ENCODE measurements at places on chromosomes 16 and 17.
A peak's percentile ranks its signal among the peaks of the same experiment; 100 is the strongest.

- no peak for DNase-seq
Observed at GRCh38 chr16:57223057-57223456, 22.0 kb upstream of the ARL2BP start.

DNA sequence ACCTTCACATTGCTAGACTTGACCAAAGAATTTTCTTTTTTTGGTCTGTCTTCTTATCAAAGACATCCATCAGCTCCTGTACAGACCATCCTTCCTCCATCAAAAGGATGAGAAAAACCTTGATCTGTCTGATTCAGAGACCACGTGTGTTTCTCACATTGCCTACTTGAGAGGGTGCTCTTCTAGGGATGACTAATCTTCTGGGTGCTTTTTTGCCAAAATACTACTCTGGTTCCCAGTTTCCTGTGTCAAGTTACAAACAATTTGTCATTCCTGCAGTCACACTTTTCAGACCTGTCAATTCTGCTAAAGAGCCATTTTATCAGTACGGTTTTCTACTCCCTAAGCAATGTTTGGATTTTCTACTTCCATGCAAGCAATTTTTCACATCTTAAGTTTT, 492.2 kb downstream of the CDH11 start:
- no peak for DNase-seq

- DNase-seq = peak; percentile 37
Observed at GRCh38 chr16:86951831-86952598, 365.2 kb downstream of the C16orf95 start.

- DNase-seq = peak; percentile 93
Observed at GRCh38 chr17:13931111-13931526, 138.2 kb upstream of the COX10 start.

- DNase-seq = no peak
Observed at GRCh38 chr17:59669944-59670343, 37.3 kb downstream of the PTRH2 start.

DNA sequence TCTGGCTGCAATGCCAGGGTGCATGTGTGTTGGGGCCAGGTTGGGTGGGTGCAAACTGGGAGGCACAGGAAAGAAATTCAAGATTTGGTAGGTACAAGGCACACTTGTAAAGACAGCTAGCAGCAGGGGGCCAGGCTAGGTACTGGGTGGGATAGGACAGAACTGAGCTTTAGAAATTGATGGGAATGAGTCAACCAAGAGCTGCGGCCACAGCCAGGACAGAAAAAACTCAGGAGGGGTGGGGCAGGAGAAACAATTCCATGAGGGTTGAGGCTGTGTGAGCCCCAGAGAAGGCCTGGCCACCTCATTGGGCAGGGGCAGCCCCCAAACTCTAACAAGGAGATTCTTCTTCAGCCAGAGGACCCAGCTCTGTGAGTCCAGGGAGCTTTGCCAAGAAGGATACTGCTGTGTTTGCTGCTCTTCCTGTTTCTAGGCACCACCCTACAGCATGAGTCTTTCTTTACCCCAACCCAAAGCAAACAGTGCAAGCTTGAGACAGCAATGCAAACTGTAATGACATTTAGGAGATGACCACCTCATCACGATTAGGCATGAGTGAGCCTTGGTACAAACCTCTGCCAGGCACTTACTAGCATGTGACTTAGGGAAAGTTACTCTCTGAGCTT, 21.3 kb upstream of the CCDC182 start:
- DNase-seq = no peak

DNA sequence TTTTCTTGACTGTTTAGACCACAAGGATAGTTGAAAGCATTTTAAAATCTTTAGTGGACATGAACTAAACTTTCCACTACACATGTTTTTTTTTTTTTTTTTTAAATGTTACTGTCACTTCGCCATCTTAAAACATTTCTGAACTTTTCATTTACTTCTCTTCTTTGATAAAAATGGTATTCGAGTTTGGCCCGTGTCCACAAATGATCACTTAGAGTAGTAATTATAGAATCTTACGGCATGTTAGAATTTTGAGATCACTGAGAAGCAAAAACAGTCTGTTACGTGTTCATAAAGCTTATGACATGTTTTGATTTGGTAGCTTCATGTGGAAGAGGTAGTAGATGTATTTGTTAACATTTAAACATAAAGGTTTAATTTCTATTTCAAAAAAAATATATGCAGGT, 1.1 kb downstream of the NSRP1 start:
- no peak for DNase-seq

GRCh38 chr16:3058139-3059030, 7.1 kb upstream of the IL32 start:
- no peak for DNase-seq

DNA sequence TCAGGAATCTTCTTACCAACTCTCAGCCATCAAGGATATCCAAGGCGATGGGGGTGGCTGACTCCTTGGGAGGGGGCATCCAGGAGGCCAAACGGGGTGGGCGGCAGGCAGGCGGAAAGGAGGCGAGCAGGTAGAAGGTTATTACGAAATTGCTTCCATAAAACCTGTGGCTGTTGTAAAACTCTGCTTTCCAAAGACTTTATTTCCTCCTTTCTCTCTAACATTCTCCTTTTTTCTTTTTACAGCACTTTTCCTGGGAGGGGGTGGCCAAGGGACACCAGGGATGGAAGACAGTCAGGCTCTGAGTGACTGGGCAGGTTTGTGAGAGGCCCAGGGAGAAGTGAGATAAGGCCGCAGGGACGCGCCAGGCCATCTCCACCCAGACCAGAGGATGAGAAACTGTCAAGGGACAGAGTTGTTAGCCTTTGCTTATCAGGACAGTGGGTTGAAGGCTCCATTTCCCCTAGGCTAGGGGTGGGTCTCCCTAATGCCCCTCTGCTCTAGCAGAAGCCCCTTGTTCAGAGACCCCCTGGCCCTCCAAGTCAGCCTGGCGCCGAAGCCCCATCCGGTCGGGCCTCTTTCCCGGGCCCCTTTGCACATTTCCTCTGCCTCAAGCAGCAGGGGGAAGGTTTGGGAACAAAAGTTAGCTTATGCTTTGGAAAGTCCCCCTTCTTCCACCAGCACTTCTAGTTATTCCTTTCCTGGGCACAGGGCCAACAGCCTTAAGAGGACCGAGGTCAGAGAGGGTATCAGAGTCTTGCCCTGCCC, 5.0 kb upstream of the HOXB9 start:
- no peak for DNase-seq

DNA sequence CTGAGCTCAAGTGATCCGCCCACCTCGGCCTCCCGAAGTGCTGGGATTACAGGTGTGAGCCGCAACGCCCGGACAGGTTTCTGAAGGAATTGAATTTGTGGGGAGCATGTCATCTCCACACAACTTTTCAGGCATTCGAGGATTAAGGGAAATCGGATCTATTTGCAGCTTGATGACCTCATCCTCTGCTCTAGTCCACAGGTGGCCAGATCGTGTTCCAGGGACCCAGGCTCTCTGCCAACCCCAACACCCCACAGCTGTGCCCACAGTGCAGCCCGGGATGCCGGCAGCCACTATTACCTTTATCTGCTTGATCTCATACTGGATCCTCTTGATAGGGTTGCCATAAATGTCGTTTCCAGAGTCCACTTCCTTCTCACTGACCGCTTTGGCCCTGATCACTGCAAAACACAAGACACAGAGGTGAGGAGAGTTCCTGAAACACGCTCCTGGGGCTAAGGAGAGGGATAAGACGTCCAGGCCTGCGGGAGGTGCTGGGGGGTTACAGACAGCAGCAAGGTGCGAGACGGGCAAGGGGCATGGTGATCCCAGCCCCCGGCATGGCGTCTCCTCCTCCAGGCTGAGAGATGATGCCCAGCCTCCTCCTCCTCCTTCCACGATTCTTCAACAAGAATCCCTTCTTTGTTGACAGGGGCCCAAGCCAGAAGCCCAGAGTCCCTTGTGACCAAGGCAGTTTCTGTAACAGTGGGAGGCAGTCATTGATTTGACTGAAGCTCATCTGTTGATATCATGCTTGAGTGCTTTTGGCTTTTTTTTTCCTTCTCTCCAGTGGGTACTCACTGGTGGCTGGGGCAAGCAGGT, 29.3 kb downstream of the CEP295NL start:
- DNase-seq = no peak

GRCh38 chr17:72931163-72931562, 161.3 kb downstream of the SLC39A11 start:
- DNase-seq = no peak

- no peak for DNase-seq
Observed at GRCh38 chr17:41529491-41529915, 1.4 kb upstream of the KRT19 start.

DNA sequence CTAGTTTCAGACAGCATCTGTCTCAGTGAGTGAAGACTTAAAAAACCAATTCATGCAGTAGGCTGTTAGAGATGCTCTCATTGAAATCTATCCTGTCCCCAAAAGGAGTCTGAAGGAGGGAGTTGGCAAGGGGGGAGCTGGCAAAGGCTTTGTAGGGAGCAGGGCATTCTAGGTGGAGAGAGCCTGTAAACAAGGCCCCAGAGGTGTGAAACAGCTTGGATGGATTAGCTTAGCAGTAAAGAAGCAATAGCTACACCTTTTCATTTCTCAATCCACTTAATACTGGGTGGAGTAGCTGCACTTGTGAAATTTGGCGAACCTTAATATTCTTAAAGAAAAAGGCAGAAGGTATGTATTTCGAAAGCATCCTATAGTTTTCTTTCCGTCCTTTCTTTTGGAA, 61.8 kb downstream of the KSR1 start:
- no peak for DNase-seq

DNA sequence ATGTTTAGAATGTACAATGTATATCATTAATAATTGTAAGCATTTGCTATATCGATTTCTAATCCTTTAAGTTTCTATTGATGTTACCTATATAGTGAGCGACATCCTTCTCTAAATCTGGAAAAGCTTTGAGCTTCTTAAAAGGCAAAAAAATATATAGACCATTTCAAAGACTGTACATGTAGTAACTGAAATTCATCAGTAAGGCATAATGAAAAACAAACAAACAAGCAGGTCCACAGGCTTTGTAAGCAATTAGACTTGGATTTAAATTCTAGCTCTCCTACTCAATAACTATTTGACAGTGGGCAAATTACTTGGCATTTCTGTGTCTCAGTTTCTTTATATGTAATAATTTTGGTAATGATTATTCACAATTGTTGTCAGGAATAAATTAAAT, 51.7 kb upstream of the NACA2 start:
- no peak for DNase-seq

DNA sequence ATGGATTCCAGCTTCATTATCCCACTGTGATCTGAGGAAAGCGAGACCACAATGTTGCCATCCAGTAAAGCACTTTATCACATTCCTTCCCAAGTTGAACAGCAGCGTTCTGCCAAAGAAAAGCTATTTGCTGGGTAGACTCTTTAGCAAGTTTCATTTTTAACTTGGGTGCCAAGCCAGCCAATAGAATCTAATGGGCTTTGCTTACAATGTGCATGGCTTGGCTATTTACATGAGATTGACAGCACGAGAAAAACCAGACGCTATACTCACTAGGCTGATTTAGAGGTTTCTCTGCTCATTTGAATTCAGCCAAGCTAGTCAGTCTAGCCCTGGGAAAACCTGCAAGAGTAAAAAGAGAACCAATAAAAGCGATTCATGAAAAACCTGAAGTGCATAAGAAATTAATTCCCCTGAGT, 108.9 kb downstream of the CDH13 start:
- no peak for DNase-seq

DNA sequence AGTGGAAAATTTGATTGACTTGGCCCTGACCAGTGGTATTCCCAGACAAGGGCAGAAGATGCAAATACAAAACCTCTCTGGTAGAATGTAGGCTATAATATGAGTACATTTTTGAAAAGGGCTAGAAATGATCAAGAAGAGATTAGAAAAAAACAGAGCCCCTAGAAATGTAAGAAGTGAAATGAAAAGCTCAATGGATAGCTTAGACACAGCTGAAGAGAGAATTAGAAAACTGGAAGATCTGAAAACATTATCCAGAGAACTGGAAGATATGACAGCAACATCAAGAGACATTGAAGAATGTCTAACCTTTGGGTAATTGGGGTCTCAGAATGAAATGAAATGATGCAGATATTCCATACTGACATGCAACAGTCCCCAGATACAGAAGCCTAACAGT, 105.2 kb upstream of the ZNF750 start:
- DNase-seq = no peak

DNA sequence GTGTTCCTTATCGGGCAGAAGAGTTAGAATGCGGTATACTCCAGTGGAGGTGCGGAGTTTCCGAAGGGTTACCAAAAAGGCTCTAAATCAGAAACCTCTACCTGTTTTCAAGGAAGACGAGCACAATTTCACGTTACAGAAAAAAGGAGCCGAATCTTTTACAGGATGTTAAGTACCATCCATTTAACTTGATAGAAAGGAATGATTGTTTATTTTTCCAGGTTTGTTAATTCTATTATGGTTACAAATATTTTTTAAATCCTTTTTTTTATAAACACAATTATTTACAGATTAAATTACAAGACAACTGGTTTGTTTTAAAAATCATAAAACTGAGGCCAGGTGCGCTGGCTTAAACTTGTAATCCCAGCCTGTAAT, 18.2 kb downstream of the ZNF213 start:
- DNase-seq = no peak

DNA sequence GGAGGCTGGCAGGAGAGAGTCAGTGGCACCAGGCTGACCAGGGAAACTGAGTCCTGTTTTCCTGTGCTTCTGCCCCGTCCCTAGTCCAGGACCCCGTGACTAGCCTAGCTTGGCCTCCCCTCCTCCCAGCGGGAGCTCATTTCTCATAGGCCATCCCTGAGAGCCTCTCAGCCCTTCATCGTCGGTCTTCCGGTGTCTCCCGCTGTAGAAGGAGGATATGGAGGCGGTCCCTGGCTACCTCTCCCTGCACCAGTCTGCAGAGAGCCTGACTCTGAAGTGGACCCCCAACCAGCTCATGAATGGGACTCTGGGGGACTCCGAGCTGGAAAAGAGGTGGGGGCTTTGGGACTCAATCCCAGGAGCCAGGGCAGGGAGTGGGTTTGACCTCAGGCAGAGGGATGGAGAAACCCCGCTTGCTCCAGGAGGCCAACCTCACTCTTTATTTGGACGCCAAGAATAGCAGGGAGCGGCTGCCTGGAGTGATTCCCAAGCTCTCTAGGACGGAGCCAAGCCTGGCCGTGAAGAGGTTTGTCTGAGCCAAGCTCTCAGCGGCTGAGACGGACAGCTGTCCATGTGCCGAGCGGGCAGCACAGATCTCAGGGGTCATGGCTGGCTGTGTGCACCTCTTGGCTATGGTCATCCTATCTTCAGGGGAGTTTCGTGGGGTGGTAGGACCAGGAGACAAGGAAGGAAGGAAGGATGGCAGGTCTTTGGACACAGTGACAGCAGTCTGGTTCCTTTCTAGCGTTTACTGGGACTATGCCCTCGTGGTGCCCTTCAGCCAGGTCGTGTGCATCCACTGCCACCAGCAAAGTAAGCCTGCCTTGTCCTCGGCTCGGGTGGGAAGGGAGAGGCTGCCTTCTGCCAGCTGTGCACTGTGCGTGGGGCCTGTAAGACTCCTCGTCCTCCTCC, 26.8 kb downstream of the SGSM2 start:
- no peak for DNase-seq

DNA sequence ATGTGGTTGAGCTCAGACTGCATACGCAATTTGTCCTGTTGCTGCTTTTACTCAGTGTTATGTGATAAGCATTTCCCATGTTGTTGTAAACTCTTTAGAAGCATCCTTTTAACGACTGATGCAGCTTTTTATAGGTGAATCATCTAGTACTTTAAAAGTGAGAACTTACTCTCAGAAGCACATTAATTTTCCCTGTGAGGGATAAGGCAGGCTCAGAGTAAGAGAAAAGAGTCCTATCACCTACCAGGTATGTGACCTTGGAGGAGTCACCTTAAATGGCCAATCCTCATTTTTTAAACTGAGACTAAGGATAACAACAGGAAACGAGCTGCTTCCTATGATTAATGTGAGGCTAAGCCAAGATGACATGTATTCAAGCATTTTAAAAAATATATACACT, 34.4 kb upstream of the GAN start:
- DNase-seq = no peak
